WERI-Rb-1 (cell line): ENCODE measurements at places on chromosomes 5 and 9.
A peak's percentile ranks its signal among the peaks of the same experiment; 100 is the strongest.

GRCh38 chr5:158677470-158677838, 422.3 kb downstream of the EBF1 start:
- no peak for DNase-seq

- DNase-seq, result no peak
Observed at GRCh38 chr9:81032831-81033230, 656.5 kb downstream of the TLE1 start.

- no peak for DNase-seq
Observed at GRCh38 chr9:113393281-113393680, 7.8 kb downstream of the ALAD start.

GRCh38 chr5:56099346-56099745, 104.6 kb upstream of the IL6ST start:
- no peak for DNase-seq

- DNase-seq, result no peak
Observed at GRCh38 chr9:23630488-23630887, 195.6 kb downstream of the ELAVL2 start.

GRCh38 chr5:55316837-55317236, 9.0 kb downstream of the MTREX start:
- DNase-seq, result no peak

- DNase-seq, result no peak
Observed at GRCh38 chr9:91710158-91710557, 239.9 kb downstream of the ROR2 start.

DNA sequence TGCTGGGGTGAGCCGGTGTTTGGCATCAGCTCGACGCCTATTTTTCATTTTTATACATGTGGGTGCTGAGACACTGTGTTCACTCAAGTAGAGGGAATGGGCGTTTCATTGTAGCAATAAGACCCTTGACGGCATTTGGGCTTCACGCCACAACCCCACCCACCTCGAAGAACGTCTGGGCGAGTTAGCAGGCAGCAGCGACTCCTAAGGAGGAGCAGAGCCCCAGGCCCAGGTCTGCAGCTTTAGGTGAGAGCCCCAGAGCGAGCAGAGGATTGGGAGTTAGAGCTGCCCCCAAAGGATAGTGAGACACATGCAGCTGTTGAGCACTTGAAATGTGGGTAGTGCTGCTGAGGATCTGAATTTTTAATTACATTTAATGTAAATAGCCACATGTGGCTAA, 1.6 kb upstream of the ZFP62 start:
- no peak for DNase-seq

DNA sequence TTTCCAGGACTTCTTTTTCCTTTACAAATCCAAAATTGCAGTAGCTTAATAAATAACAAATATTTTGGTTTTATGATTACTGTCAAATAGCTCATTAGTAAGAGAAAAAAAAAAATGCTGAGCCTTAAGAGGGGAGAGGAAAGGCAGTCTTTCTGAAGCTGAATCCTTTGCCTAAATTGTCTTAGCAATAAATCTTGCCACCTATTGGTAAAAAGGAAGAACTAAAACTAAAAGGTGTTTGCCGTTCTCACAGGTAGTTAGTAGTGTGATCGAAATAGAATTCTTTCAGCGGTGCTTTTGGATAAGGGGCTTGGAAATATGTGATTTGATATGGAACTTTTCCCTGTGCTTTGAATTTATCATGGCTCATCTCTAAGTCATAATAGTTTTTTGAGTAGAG, 31.2 kb downstream of the PIK3R1 start:
- no peak for DNase-seq

DNA sequence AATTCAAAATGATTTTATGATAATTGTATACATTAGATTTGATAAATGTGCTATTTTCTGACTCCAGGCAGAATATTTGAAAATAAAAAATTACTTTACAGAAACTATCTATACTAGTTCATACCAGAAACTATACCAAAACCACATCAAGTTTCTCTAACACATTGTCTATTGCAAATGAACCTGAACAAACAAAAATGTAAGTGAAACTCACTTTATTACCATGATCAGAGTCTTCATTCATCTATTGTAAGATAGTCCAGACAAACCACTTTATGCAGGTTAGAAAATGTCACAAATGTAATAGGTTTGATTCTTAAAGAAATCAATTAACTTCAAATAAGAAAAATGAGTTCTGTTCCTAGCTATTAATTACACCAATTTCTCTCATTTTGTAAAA, 99.4 kb downstream of the OXCT1 start:
- no peak for DNase-seq

DNA sequence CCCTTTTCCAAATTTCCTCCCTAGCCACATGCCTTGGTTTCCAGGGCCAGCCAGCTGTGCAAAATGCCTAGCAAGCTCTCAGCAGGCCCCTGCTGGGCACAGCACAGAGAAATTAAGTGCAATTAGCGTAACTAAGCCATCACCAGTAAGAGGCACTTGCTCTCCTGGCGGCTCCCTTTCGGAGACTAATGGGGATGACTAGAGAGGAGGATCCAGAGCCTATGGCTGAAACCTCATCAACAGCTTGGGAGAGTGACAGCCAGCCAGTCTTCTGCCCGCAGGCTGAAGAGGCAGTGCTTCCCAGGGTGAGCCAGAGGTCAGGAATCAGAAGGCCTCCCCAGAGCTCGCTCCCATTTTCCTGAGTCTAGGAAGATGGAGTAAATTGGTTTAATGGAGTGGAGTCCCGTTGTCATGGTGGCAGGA, 108.4 kb downstream of the KCNIP1 start:
- DNase-seq, result no peak

DNA sequence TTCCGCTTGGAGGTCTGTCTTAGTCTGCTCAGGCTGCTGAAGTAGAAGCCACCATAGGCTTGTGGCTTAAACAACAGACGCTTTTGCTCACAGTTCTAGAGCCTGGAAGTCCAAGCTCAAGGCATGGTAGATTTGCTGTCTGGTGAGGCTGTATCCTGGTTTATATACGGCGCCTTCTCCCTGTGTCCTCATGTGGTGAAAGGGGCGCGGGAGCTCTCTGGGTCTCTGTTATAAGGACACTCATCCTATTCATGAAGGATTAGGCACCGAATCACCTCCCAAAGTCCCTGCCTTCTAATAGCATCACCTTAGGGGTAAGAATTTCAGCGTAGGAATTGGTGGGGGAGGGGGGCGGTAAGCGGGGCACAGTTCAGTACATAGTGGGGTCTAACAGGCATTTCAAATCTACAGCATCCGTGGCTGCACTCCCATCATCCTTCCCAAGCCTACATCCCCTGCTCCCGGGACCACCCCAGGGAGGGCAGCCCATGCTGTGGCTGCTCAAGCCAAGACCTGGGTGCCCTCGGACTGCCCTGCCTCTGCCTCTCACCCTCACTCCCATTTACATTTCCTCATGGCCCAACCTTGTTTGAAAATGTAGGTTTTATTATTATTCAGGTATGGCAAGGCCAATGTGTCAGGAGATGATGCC, 15.1 kb upstream of the LPCAT1 start:
- DNase-seq, result no peak

DNA sequence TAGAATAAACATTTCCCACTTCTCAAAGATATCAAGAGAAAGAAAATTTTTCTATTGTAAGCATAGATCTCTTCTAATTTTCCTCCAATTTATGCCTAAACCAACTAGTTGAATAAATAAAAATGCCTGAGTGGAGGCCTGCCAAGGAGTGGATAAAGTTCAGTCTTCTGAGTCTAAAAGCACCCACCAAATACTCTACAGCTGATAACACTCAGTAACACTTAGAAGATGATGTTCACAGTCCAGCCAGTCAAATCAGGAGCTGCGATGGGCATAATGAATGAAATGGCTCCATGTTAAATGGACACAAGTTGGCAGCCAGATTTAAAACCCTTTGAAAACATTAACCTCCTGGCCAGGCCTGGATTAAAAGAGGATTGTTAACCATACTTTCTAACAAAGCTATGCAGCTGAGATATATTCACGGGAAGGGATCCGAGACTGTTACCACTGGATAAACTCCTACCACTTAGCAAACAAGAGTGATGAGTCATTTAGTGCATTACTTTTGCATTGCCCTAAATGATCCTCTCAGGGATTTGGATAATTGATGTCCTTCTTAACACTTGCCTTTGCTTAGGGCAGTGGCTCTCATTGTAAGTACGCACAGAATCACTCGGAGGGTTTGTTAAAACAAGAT, 63.7 kb upstream of the CCDC112 start:
- DNase-seq, result peak; percentile 70

DNA sequence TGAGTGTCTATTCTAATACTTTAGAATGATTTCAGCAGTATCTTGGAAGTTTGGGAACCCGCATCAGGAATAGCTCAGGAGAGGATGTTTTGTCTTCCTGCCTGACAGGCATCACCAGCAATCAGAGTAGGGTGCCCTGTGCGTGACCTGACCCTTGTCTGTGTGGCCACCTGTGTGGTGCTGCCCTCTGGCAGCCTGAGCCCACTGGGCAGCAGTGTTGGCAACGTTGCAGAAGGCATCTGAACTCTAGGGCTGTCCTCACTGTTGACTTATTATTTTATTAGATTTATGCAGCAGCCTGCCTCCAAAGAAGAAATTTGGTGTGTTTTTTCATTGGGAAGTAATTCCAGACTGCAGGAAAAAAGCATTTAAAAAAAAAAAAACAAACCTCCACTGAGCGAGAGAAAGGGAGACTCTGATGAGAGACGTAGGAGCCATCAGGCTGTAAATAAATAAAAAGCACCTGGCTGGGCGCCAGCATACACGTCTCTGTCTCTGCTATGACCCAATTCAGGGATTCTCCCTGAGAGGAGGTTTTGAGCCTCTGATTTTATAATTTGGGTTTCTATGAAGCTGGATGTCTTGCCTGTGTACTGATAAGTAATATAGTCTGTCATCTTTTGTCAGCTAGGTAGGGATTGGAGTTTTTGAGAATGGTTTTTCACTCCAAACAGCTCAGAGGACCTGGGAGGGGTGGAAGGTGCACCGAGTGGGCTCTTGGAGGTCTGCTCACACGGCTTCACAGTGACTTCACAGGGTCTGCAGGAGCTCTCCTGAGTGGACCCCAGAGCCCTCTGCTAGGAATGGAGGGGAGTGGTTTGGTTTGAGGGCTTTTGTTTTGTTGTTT, 49.0 kb downstream of the FAM78A start:
- DNase-seq, result no peak

DNA sequence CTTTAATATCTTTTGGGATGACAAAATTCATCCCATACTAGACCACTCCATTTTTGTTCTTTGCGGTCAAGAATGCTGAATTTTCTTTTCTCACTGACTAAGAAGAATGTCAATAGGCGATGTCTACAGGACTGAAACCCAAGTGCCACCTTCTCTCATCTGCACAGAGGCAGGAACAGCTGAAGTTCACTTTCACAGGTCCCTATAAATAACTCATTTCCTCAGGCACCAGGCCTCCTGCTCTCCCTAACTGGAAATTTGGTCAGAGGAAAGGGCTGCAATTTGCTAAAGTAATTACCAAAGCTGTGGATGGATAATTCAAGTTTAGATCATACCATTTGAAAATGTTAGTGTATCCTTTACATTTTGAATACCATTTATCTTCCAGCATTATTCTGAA, 142.9 kb downstream of the DIRAS2 start:
- no peak for DNase-seq

- no peak for DNase-seq
Observed at GRCh38 chr5:158832096-158832685, 267.5 kb downstream of the EBF1 start.

GRCh38 chr5:64292611-64293215, 127.1 kb downstream of the RNF180 start:
- DNase-seq, result no peak

DNA sequence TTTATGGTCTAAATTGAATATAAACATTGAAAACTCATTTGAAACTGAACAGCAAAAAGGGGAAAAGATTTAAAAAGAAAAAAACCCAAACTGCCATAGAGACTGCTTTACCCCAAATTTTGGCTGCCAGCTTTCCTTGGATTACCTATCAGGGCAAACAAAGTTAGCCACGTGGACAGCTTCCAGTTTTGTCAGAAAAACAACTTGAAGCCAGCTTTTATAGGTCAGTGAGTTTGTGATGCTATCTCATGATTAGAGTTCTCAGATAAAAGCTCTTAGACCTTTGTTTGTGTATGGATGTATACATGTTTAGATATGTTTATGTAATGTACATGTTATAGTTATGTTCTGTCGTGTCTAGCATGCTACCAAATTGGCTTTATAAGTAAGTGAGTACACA, 16.1 kb downstream of the FBP2 start:
- DNase-seq, result no peak

- no peak for DNase-seq
Observed at GRCh38 chr5:14063691-14064090, 79.5 kb upstream of the TRIO start.

DNA sequence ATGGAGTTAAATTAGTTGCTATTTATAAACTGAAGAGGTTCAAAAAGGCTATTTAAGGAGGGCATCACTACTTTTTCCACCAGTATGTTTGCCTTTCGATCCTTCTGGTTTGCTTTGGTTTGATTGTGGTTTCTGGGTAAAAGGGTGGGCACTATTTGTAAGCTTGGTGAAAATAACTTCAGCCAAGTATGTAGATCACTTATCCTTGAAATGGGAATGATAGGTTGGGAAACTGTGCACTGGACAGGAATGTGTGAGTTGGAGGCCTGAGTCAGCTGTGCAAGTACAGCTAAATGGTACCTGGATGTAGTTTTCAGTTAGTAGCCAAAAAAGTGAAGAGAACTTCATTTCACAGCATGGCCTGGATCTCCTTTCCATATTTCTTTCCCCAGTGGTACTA, 466.2 kb downstream of the ENC1 start:
- no peak for DNase-seq

DNA sequence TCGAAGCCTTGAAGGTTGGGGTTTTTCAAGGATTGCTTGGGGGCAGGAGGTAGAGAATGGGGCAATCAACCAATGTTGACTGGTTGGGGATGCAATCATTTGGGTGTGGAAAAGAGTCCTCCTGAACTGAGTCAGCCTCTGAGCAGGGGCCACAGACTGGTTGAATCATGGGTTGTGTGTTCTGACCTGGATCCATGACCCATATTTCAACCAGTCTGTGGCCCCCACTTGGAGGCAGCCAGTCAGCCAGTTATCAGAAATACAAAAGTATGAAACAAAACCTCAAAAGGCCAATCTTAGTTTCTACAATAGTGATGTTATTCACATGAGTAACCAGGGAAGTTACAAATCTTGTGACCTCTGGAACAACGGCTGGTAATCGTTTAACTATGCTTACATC, 81.4 kb upstream of the RANBP6 start:
- no peak for DNase-seq

DNA sequence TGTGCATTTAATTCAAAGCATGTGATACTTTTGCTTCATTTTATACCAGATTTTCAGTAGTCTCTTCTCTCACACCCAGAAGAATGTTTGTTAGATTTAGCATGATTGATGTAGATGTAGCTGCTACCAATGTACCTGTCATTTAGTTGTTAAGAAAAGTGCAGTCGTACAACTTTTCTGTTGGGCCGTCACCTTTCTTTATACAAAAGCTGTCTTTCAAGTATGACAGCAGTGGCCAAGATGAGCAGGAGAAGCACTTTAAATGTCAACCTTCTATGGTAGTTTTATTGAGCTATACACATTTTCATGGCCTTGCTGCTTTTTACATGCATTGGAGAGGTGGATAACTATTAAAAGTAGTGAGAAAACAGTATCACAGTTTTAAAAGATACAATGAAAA, 77.7 kb upstream of the PTPRD start:
- DNase-seq, result no peak
